ENCODE measurements at places on chromosomes 13 and 19. TPM values are rescaled to one million over a fixed set of nuclear protein-coding genes. Genes with fewer than 3 reads are reported as not detected.

GRCh38 chr13:95601216-95601615 lies 43.3 kb downstream of the DZIP1 start:
- no peak for DNase-seq

GRCh38 chr13:26847281-26847680 lies 86.7 kb upstream of the GPR12 start:
- DNase-seq, result no peak

GRCh38 chr19:42090672-42091071 lies 14.7 kb downstream of the ZNF574 start:
- no peak for DNase-seq

GRCh38 chr19:39823686-39824085 lies 10.3 kb downstream of the DYRK1B start:
- no peak for DNase-seq

GRCh38 chr19:15210323-15210781 lies 9.6 kb upstream of the NOTCH3 start:
- peak; percentile 57 for DNase-seq

GRCh38 chr13:21310220-21310619 lies 133.8 kb downstream of the MRPL57 start:
- DNase-seq, result peak; percentile 81

- no peak for DNase-seq
Observed at GRCh38 chr13:49566461-49566860, 18.9 kb downstream of the RCBTB1 start.

GRCh38 chr19:14979476-14980255 lies at the start of gene SLC1A6:
SLC1A6 (minus strand) TSS chr19:14979864; CDS start chr19:14972910, 6,954 bp downstream.
- peak; percentile 21 for DNase-seq

GRCh38 chr19:6413291-6413690 lies 11.3 kb downstream of the KHSRP start:
- DNase-seq, result no peak

- peak; percentile 65 for DNase-seq
Observed at GRCh38 chr19:42281146-42281826, 12.2 kb downstream of the CIC start.

GRCh38 chr19:46924874-46925547 lies 64.2 kb downstream of the ARHGAP35 start:
- peak; percentile 63 for DNase-seq

DNA sequence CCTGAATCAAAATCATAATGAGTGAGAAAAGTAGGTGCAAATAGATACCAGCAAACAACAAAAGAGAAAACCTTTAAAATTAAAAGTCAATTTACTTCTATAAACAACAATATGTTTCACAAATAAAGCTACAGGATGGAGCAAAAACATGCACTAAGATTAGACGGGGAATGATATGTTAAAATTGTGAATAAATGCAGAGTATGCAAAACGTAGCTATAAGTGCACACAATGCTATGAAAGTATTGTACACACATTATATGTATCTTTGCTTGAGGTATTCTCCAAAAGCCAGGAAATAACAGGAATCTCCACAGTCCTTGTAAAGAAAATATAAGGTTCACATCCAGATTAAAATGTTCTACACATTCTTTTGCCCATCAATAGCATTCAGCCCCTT lies 523.9 kb downstream of the EFNB2 start:
- no peak for DNase-seq

The ZNF761 gene
- total RNA-seq, result 11.0 TPM

The CGB5 gene
- not detected for total RNA-seq

The IFNL2 gene
- not detected for total RNA-seq

The CBY2 gene
- total RNA-seq, result not detected

The OR7A5 gene
- not detected for total RNA-seq

The NECTIN2 gene
- total RNA-seq, result 51.0 TPM

The ZNF615 gene
- total RNA-seq, result 9.8 TPM

The MISP3 gene
- total RNA-seq, result 1.5 TPM

All from mammary epithelial cell (primary cell).